ENCODE measurements at places on chromosomes 3 and 15. TPM values are rescaled to one million over a fixed set of nuclear protein-coding genes. Genes with fewer than 3 reads are reported as not detected.
A peak's percentile ranks its signal among the peaks of the same experiment; 100 is the strongest.

DNA sequence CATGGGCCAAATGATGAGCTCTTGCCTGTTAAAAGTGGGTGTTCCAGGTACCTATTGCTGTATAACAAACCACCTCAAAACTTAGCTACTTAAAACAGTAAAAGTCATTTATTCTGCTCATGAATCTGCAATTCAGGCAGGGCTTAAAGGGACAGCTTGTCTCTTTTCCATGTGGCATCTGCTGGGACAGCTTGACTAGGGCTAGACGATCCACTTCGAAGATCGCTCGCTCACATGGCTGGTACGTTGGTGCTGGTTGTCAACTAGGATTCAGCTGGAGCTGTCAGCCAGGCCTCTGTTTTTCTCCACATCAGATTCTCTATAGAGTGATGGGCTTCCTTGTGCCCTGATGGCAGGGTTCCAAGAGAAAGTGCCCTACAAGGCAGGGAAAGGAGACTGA lies 581.3 kb downstream of the NTRK3 start:
- no peak for DNase-seq

GRCh38 chr15:41968701-41969100 lies 3.7 kb downstream of the EHD4 start:
- DNase-seq: no peak

SLC24A5 gene
- not detected for total RNA-seq

GMNC gene
- total RNA-seq: not detected

DNA sequence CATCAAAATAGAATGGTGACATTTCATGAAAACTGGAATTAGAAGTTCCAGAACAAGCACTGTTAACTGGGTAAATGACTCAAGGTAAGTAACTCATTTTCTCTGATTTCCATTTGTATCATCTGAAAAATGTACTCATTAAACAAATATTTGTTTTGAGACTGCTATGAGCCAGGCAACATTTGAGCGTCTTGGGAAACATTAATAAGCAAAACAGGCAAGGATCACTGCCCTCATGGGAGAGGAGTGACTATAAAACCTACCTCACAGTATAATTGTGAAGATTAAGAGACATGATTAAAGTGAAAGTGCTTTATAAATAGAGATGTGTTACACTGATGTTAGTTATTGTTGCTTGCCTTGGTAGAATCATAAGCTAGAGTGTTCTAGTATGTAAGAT lies 711.8 kb upstream of the UBE2E2 start:
- no peak for DNase-seq

DNA sequence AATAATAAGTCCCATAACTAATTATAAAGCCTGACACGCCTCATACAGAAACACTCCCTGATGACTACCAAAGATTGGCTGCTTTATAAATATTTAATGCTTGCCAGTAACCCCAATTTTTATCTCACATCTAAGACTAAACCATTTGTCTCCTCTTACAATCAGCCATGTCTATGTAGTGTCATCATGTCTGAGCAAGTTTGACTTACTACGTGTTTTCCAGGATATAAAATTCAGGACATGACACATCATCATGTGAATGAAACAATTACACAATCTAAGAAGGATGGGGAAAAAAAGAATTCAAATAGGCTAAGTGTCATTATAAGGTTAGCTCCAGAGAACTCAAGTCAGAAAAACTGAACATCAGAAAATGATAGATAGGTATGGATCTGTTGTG lies 208.7 kb downstream of the MECOM start:
- DNase-seq: no peak

GRCh38 chr3:133943639-133944141 lies 48.0 kb upstream of the RAB6B start:
- no peak for DNase-seq

GRCh38 chr3:80366808-80367548 lies 599.2 kb upstream of the ROBO1 start:
- DNase-seq: no peak

DNA sequence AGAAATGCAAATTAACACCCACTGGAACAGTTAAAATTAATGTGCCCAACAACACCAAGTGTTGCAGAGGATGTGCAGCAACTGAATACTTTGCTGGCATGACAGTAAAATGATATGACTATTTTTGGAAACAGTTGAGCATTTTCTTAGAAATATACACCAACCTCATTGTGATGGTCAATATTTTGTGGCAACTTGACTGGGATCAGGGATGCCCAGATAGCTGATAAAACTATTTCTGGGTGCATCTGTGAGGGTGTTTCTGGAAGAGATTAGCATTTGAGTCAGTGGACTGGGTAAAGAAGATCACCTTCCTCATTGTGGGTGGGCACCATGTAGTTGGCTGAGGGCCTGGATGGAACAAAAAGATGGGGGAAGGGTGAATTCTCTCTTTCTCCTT lies 57.9 kb downstream of the RPLP1 start:
- no peak for DNase-seq

- DNase-seq: no peak
Observed at GRCh38 chr3:180420804-180421203, 181.2 kb upstream of the TTC14 start.

DNA sequence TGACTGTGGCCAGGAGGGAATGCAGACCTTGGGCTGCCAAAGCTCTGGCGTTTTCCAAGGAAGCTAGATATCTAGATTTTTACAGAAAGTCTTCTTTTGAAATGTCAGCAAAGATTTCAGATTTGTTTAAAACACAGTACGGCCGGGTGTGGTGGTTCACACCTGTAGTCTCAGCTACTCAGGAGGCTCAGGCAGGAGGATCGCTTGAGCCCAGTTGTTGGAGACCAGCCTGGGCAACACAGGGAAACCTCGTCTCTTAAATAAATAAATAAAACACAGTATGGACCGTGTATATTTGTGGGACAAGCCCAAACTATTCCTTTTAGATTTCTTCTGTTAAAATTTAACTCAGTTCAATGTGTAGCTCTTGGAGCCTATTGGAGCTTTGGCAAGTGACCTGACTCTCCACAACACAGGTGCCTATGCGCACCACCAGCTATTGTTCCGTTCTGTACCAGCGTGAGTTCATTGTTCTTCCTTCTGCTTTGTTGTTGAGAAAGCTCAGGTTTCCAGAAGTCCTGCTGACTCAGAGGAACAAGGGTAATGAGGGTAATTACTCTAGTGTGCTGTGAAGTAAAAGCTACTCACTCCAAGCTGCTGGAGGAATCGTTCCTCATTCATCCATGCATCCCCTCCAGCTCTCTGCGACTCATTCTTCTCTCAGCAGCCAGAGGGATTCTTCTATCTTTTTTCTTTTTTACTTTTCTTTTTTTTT lies 73.1 kb upstream of the SLC6A6 start:
- DNase-seq: no peak

- DNase-seq: peak; percentile 25
Observed at GRCh38 chr3:42498791-42499477, 3.5 kb upstream of the VIPR1 start.

DNA sequence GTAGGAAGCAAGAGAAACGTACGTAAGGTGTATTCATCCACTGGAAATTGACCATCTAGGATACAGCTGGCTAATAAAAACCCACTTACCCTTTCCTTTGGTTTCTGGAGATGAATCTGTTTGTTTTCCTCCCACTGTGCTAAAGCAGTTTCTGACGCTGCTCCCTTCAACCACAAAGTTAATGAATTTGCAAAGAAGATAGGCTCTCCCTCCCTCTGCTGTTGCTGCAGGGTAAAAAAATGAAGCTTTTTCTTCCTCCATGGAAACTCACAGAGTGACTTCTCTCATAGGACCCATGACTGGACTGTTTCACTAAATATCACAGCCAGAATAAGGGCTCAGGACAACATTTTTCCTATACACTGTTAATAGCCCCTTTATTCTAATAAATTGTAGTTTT lies 172.1 kb upstream of the LRRN1 start:
- no peak for DNase-seq

GRCh38 chr3:133949438-133949837 lies 53.8 kb upstream of the RAB6B start:
- DNase-seq: no peak

CATSPER2 gene
- total RNA-seq: 5.2 TPM

LARP6 gene
- not detected for total RNA-seq

RNF13 gene
- total RNA-seq: 36.5 TPM

TMEM40 gene
- total RNA-seq: not detected

- DNase-seq: no peak
Observed at GRCh38 chr15:67820992-67821783, 4.1 kb upstream of the SKOR1 start.

VIPR1 gene
- total RNA-seq: 34.3 TPM

TNNC1 gene
- 4.3 TPM for total RNA-seq

DNA sequence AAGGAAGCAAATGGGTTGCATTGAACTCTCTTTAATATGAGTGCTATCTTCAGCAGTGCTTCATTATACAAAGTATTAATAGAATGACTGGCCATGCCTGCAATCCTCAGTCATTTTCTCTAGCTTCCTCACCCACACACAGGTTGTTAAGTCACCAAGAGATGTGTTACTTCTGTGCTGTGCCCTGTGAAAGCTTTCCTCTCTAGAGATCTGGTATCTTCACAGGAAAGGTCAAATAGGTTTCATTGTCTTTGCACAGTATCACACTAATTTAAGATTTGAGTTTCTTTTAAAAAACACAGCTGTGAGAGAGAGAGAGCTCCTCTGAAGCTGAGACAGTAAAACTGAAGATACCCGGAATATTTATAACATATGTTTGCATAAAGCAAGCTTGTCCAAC lies 278.6 kb downstream of the CNTN4 start:
- DNase-seq: no peak

GRCh38 chr15:41258750-41259471 lies 27.8 kb downstream of the CHP1 start:
- DNase-seq: no peak

- no peak for DNase-seq
Observed at GRCh38 chr3:112550859-112551258, 10.9 kb downstream of the ATG3 start.

DNA sequence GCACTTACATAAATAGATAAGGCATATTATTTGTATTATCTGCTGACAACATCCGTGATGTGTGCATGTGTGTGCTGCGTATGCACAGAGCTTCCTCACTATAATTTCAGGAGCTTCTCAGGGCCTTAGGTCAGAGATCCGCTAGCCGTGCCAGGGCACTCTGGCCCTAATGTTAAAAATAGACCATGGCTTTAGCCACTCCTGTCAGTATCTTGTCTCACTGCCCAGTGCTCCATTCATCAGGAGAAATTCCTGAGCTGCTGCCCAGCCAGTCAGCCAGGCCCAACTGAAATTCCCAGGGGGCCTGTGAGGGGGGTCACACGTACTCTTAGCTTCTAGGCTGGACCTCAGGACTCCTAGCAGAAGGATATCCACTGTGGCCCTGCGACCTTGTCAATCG lies 70.0 kb upstream of the ABHD2 start:
- no peak for DNase-seq

DNA sequence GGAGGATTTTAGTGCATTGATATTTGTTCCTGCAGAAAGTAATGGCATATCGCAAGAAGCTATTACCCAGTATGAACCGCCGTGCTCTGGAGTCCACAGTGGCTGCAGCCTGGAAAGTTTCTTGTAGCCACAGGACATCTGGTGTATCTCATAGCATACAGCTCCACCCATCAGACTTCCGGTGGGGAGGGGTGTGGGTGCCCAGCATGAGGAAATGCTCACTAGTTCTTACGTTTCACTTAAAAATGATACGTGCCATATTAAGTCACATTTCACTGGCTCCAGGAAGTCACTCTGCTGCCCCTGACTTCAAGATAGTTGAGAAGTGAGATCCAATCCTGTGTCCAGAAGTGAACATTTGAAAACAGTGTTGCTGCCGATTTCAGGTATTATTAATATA lies 990.4 kb downstream of the GBE1 start:
- DNase-seq: no peak

DNA sequence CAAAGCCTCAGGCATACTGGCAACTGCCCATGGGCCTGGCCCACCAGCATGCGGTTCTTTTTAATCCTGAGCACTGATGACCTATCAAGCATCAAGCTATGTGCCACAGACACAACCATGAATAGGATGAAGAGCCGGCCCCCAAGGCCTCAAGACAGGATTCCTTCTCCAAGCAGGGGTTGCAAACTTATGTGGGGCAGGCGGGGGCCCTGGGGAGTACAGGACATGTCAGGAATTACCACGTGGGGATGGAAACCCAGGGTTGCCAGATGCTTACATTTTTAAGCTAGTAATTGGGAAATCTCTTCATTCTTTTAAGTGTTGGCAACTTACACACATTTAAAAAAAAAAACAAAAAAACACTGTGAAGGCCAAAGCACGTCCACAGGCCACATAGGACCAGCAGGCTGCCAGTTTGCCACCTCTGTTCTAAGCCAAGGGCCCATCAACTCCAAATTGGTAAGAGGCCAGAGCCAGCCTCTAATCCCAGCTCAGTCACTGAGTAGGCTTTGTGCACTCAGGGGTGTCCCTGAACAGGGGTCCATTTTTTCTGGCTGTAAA lies 32.8 kb downstream of the BDH1 start:
- no peak for DNase-seq

ACOX2 gene
- not detected for total RNA-seq

GRCh38 chr3:4395448-4395847 lies 71.6 kb downstream of the SUMF1 start:
- no peak for DNase-seq

DNA sequence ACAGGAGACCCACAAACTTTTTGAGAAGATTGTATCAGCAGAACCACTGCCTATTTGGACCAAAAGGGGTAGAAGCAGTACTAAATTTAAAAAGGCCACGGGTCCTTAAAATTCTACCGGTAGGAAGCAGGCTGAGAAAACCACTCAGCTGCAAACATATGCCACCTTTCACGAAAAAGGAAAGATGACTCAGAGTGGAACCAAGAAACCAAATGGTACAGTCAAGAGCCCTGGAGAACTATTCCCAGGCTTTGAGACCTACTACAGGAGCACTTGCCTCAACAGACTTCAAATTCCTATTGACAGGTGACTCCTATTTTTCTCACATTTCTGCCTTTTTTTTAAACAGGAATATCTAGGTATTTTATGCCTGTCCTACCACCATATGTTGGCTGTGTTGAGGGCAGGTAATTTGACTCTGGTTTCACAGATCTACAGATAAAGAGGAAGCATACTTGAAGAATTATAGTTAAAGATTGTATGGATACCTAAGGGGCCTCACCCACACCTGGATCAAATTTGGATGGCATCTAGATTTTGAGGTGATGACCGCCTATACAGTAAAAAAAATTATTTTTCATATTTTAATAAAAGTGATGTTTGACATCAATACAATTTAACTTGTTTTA lies 10.1 kb downstream of the GOLIM4 start:
- DNase-seq: no peak

DNA sequence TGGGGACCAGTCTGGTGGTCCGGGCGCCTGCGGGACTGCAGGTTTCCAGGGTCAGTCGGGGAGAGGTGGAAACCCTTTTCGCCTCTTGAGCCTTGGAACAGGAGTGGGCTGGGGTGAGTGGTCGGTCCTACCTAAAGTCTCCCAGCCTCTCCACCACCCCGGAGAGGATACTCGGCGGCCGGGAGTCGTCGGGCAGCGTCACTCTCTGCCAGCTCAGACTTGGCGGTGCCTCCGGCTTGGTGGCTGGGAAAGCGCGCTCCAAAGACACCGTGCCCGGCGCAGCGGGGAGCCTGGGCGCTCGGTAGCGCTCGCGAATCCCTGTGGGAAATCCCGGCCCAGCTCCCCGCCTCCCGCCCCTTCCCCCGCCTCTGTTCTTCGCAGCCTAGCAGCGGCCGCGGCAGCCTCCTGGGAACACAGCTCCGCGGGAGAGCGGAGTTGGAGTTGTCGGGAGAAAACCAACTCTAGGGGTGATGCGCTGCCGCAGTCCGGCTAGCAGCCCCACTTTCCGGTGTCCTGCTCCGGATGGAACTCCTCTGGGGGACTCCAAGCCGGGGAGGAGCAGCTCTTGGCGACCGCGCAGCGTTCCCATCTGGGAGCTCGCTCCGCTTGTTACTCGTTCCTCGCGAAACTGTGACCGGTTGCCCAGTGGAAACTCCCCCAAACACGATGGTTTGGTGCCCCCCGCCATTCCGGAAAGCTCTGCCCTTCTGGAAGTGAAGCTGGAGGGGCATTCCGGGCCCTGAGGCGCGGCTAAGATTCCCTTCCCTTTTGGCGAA lies 1.4 kb downstream of the EPHB1 start:
- DNase-seq: no peak

All from CD8-positive, alpha-beta T cell (primary cell).